Mesenteric fat pad (tissue), 1 donor: ENCODE measurements at places on chromosomes 7 and 10. TPM values are rescaled to one million over a fixed set of nuclear protein-coding genes. Genes with fewer than 3 reads are reported as not detected.

The NEURL1 gene
- total RNA-seq, result 0.13 TPM

The FAM13C gene
- 4.4 TPM for total RNA-seq

DNA sequence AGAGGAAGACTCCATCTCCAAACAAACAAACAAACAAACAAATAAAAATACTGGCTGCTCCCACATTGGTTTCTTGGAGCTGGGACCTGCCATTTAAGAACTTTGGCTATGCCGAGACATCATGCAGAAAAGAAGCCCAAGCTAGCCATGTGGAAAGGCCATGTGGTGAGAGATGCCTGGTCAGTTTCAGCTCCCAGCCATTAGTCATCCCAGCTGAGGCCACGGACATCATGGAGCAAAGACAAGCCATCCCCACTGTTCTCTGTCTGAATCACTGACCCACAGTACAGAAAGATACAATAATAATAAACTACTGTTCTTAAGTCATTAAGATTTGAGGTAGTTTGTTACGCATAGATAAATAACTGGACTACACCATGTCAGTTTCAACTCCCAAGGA lies 70.0 kb upstream of the PCBD1 start:
- DNase-seq, result no peak

DNA sequence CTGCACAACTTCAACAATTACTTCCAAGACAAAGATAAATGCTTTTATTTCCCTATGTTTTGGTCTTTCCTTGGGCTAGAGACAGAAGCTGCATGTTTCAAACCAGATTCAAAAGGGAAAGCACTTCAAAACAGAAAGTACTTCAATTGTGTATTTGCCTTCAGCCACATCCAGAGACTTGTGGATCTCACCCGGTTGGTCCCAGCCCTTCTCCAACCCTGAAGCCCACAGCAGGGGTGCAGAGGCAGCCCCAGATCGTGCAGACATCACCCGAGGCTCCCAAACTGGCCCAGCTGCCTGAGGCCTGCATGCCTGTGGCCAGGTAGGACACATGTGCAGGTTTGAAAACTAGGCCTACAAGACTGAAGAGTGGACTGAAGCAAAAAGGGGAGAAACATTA lies 80.8 kb downstream of the ALOX5 start:
- DNase-seq, result no peak

DNA sequence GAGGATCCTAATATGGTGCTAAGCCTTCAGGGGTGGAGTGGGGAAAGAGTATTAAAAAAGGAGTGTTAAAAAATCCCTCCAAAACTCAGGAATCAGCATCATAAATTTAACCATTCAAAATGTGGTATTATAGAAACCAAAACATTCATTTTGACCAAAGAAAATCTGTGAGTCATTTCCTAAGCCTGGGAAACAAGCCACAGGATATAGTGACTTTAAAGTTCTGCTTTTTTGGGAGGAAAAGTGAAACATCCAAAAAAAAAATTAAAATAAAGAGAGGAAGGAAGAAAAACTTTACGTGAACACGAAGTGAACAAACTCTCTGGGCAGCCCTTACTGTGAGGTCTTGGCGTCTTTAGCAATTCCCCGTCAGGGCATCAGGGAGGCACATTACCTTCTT lies 74.0 kb upstream of the GSDME start:
- DNase-seq, result no peak

DNA sequence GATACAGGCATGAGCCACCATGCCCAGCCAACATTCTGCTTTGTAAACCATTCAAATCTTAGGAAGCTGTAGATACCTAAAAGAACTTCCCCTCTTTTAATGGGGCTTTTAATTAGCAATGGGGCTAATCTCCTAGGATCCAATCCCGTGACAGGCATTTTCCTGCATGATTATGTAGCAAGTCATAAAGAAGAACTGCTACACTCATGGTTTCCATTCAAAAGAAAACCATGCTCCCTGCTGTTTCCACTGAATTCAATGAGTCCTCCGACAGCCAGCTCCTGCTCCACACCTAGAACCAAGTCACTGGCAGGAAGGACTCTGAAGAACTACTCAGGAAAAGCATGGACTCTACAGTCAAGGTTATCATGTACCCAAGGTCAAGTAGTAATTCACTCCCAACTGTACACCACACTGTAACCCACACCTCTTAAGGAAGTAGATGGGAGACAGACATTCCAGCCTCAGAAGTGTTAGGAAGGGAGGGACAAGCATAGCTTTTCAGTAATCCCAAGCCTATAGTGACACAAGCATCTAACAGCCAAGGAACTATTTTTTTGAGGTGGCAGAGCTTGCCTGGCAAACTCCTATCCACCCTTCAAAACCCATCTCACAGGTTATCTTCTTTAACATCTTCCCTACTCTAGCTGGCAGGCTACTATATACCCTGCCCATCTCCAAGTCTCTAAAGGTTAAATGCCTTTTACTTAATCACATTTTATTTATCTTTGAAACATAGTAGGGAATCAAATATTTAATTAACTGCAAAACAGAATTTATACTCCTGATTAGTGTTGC lies 47.5 kb downstream of the CTBP2 start:
- no peak for DNase-seq

DNA sequence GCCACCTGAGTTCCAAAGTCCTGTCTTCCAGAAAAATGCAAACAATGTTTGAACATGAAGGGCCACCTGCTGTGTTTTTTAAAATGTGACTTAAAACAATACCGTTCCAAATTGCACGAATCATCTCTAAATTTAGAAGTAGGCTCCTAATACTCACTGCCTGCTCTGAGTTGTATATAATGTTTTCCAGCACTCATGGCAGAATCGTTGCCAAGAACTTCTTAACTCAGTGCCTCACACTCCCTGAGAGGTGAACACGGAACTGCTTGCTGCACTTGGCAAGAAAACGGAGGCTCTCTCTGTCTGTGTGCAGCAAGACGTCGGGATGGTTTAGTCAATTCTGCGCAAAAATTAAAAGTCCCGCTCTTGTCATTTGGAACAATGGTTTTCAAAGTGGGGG lies 757.3 kb upstream of the AUTS2 start:
- no peak for DNase-seq

DNA sequence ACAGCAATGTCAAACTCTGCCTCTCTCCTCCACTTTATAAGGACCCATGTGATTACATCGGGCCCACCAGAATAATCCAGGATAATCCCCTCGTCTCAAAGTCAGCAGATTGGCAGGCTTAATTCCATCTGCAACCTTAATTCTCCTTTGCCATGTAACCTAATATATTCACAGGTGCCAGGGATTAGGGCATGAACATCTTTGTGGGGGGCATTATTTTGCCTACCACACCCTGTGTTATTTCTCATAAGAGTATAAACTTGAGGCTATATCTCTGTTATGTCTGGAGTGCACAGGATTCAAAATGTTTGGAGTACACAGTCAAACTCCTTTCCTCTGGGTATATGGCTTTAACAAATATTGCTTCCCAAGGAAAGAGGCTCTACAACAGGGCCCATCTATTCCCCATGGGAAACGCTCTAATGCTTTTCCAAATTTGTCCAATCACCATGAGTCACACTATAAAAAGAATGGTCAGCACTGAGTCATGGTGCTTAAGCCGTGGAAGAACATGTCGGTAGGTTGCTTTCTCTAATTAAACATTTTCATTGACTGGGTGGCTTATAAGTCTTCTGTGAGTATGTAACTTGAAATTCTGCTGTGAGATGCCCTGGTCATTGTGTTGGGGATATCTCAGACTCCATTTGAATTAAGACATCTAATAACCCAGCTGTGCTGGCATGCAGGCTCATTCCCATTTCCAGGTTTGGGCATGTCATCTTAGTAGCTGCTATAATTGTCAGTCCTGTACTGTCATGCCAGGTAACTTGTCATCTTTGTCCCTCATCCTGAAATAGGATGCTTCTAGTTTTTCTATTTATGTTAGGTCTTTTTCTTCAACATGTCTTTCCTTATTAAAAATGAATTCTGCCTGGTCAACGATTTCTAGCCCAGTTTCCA lies 11.5 kb upstream of the AKR1B10 start:
- no peak for DNase-seq

GRCh38 chr7:746155-747061 lies 19.3 kb upstream of the PRKAR1B start:
- DNase-seq, result peak; percentile 64

DNA sequence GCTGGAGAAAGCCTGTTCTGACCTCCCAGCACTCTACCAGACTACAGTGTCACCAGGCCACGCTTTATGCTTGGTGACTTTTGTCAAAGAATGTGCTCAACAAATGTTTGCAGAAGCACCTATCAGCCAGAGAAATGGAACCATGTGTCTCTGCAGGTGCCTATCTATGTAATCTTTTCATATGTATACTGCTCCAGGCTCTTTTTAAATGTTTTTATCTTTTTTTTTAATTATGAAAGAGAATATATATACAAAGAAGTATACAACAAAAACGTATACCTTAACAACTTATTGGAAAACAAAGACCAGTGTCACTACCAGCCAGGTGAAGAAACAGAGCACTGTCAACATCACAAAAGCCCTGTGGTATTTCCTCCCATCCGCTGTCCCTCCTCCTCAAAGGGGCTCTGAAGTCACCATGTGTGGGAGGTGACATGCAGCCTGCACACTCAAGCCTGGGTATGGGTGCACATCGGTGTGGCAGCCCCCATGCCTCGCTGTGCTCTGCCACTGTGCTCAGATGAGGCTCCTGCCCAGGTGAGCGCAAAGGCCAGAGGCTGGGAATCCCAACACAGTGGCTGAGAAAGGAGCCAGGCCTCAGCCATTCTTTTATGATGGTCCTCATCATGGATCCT lies 120.6 kb downstream of the CLEC2L start:
- no peak for DNase-seq
